ENCODE measurements at places on chromosomes 5 and 9. TPM values are rescaled to one million over a fixed set of nuclear protein-coding genes. Genes with fewer than 3 reads are reported as not detected.

GRCh38 chr9:94081435-94081834, 2.8 kb upstream of the PTPDC1 start:
- DNase-seq, result no peak
- peak overlapping the region; percentile 14 for H3K27ac ChIP-seq
- H3K4me1 ChIP-seq, result peaks cover 22% of the 10 kb centered on the region
- no peaks in the 10 kb centered on the region for H3K27me3 ChIP-seq

- no peak overlapping the region for H3K27ac ChIP-seq
- peaks cover 88% of the 10 kb centered on the region for H3K27me3 ChIP-seq
- H3K4me3 ChIP-seq, result no peak overlapping the region
- DNase-seq, result no peak
These were observed 2.1 kb downstream of the SLC9A3 start for GRCh38 chr5:522116-522515.

DNA sequence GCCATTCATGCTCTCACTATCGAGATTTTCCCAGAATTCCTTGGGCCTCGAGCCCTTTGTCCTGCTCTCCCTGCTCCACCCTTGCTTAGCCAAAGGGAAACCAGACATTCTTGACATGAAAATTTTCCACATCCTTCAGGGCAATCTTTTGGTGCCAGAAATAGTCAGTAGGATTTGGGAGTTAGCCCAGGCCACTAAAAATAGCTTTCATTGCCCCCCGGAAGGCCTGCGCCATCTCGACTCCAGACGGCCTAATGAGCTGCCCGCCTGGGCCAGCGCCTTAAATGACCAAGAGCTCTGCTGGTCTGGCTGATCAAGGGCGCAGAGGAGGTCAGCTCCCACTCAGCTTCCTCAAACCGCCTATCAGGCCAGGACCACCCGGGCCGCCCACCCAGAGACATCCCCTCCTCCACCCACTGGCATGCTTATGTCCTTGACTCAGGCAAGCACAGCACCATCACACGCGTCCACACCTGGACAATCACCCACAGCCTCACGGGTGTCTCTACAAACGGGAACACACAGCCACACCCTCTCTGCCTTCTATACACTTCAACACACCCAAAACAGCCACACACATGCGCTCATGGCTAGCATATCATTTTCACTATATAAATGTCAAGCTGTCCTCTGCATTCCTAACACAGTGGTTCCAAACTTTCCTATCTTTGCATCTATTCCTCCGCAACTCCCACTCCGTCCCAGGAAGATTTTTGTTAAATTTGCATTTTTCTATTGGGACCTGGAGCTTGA, 20.9 kb downstream of the DUSP1 start:
- DNase-seq, result peak; percentile 66
- H3K4me3 ChIP-seq, result no peak overlapping the region
- no peaks in the 10 kb centered on the region for H3K27me3 ChIP-seq
- no peaks in the 10 kb centered on the region for H3K36me3 ChIP-seq

- no peaks in the 10 kb centered on the region for H3K27me3 ChIP-seq
- H3K27ac ChIP-seq, result no peak overlapping the region
- H3K4me3 ChIP-seq, result no peak overlapping the region
These were observed 6.9 kb upstream of the UBAC1 start for GRCh38 chr9:135968083-135968476.

Gene CDH12
- total RNA-seq, result not detected

Gene EPB41L4B
- 4.7 TPM for total RNA-seq
